ENCODE measurements at places on chromosomes 3 and 15.

DNA sequence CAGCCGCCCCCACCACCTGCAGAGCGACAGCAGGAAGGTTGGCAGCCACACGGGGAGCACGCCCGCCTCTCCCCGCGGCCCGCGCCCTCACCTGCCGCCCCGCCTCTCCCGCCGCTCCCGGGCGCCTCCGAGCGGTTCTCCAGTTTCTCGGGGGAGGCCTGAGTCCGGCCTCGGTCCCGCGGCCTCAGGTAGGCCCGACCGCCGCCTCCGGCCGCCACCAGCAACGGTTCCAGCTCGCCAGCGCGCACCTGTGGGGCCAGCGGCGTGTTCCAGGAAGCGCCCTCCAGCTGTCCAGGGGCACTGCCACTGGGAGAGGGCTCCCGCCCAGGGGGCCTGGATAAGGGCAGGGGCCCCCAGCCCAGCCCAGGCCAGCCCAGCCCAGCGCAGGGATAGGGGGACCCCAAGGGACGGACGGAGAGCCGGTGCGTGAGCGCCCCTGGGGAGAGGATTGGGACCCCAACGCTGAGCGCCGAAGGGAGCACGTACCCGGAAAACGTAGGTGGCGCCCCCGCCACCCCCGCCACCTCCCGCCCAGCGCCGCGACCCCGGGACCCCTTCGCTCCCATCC lies 2.2 kb downstream of the LTK start:
- DNase-seq, result no peak

DNA sequence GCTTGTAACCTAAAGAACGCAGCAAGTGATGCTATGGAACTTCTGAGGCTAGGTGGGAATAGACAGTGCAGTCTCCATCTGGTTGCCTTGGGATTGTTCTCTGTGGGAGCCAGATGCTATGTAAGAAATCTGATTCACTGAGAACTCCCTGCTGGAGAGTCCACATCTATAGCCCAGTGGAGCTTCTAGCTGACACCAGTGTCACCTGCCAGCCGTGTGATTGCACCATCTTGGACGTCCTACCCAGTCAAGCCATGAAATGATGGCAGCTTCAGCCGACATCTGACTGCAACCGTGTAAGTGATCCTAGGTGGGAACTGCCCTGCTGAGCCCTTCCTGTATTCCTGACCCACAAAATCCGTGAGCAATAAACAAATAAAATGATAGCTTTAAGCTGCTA lies 12.4 kb upstream of the FYCO1 start:
- no peak for DNase-seq

- DNase-seq, result peak; percentile 27
Measured at GRCh38 chr15:96869122-96869521, 538.6 kb downstream of the NR2F2 start.

GRCh38 chr3:155664925-155665695 lies 79.8 kb downstream of the PLCH1 start:
- no peak for DNase-seq

GRCh38 chr15:69696946-69697345 lies 244.3 kb downstream of the RPLP1 start:
- DNase-seq, result no peak

DNA sequence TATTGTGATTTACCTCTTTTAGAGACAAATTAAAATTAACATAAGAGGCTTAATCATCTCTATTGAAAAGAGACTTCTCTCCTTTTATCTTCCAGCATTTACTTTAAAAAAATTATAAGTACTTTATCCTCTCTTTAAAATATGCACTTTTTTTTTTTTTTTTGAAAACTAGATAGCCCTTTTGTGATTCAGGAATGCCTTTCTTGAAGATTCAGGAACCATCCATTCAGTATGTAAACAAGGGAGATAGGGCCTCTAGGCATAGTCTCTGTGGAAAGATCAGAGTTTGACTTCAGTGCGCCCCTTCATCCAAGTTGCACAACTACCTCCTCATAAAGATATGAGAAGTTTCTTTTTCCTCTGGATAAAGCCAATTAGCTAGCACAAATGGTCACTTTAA lies 1163.7 kb downstream of the SI start:
- no peak for DNase-seq

GRCh38 chr3:53650424-53650823 lies 156.0 kb downstream of the CACNA1D start:
- no peak for DNase-seq

GRCh38 chr3:187369089-187369447 lies 883 bp downstream of the RTP4 start:
- DNase-seq, result no peak

GRCh38 chr15:68449389-68449788 lies 17.4 kb upstream of the ITGA11 start:
- DNase-seq, result no peak

GRCh38 chr15:50107591-50108408 lies 11.2 kb downstream of the ATP8B4 start:
- DNase-seq, result no peak

Measured in dermis blood vessel endothelial cell (primary cell).